Activated effector memory CD4-positive, alpha-beta T cell treated with Interleukin-2 at 50 U/mL for 16 hours (primary cell): ENCODE measurements at places on chromosomes 1 and 21.

GRCh38 chr1:33055210-33056008, 18.7 kb upstream of the AK2 start:
- no peak for DNase-seq

- DNase-seq = no peak
Measured at GRCh38 chr1:157335056-157335455, 196.9 kb upstream of the ETV3 start.

DNA sequence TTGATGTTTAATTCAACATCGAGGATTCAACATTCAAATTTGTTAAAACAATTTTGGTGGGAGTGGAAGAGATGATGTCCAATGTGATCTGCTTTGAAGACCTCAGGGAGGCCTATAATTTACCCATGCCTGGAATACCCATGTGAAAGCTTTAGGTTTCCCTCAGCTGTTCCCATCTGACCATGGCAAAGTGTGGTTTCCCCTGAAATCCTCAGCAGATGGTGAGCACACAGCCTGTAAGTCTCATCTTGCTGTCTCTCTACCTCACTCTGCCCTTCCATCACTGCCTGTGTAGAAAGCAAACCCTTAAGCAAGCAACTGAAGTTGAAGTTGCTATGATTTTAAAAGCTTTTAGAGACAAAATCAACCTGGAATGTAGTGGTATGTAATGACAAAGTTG, 80.1 kb upstream of the ATF3 start:
- DNase-seq = no peak

DNA sequence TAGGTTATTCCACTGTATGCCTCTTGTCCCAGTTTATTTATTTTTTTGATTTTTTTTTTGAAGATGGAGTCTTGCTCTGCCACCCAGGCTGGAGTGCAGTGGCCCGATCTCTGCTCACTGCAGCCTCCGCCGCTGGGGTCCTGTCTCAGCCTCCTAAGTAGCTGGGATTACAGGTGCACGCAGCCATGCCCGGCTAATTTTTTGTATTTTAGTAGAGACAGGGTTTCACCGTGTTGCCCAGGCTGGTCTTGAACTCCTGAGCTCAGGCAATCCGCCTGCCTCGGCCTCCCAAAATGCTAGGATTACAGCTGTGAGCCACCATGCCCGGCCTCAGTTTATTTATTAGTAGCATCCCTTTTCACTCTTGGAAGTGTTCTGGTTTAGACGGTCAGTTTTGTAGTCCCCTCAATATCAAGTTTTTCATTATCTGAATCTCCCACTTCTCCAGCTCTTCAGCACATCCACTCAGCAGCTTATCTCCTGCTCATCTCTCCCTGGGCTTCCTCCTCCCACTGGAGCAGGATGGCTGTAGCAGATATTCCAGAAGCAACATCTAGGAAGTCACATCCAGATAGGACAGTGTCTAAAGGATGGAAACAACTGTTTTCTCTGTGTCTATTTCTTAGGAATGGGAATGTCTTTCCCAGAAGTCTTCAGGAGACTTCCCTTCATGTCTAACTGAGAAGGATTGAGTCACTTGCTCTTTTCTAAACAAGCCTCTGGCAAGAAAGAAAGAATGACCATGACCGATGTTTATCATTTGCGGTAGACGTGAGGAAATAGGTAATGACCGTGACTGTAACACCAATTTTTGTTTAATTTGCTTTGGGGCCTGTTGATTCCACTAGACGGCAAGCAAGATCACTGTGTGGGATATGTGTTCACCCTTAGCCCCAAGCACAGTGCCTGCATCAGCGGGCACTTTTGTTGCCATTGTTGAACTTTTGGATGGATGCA, 14.4 kb downstream of the CCDC190 start:
- DNase-seq = no peak

GRCh38 chr1:183215076-183215720, 29.1 kb downstream of the LAMC2 start:
- no peak for DNase-seq

GRCh38 chr1:172898866-172899265, 151.9 kb downstream of the TNFSF18 start:
- no peak for DNase-seq

- no peak for DNase-seq
Measured at GRCh38 chr1:99374109-99374508, 109.8 kb downstream of the PLPPR4 start.

GRCh38 chr1:235006132-235006721, 122.4 kb downstream of the TOMM20 start:
- DNase-seq = no peak
